ENCODE measurements at places on chromosomes 7 and 10.

DNA sequence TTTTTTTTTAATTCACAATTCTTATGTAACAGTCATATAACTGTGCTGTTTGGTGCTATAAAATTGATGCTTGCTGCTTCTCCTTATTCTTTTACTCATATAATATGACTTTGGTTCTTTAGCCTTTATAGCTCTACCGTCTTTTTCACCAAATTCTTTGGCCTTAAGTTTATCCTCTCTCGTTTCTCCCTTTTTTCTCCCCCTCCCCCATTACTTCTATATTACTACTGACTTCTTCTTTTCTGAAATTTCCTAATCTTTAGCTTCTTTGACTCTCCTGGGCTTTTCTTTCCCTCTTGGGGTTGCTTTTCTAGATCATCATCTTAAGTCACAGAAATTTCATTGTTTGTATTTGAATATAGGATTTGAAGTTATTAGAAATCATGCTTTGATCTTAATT lies 3.8 kb downstream of the BCCIP start:
- peaks cover 37% of the 10 kb centered on the region for H3K36me3 ChIP-seq
- peak overlapping the region; percentile 11 for H3K27ac ChIP-seq
- no peaks in the 10 kb centered on the region for H3K27me3 ChIP-seq
- no peak for DNase-seq
- peaks cover 13% of the 10 kb centered on the region for H3K4me1 ChIP-seq

DNA sequence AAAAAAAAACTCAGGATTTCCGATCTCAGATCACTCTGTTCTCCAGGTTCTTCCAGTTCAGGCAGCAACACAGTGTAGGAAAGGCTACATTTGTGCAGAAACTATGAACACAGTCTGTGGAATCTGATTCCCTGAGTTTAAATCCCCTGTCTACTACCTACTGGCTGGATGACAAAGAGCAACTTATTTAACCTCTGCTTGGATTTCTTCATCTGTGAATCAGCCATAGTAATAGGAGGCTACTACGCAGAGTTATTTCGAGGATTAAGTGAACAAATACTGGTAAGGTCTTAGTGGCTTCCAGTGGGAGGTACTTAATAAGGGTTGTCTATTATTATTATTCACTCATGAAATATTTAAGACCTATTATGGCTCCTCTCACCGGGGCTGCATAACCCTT lies 44.3 kb upstream of the PDCD4 start:
- H3K27me3 ChIP-seq, result peaks cover 13% of the 10 kb centered on the region
- H3K4me1 ChIP-seq, result peaks cover 1% of the 10 kb centered on the region
- no peak for DNase-seq
- H3K36me3 ChIP-seq, result no peaks in the 10 kb centered on the region
- no peak overlapping the region for H3K4me3 ChIP-seq

GRCh38 chr10:34280599-34281374 lies 534.3 kb downstream of the PARD3 start:
- no peaks in the 10 kb centered on the region for H3K36me3 ChIP-seq
- H3K4me3 ChIP-seq, result no peak overlapping the region
- no peaks in the 10 kb centered on the region for H3K4me1 ChIP-seq
- no peak for DNase-seq

DNA sequence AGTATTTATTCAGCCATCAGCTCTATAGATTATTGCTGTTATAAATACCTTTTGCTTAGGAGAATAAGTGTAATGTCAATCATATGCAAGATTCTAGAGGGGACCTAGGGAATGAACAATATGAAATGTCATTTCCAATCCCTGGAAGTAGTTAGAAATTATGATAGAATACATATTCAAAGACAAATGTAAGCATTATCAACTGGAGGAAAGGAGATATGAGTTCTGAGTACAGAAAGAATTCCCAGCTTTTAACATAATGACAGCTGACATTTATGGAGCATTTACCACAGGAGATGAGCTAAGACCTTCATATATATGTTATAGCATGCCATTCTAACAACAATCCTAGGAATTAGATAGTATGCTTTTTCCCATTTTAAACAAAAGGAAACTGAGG lies 86.2 kb downstream of the FAM13C start:
- DNase-seq, result no peak
- H3K4me1 ChIP-seq, result no peaks in the 10 kb centered on the region
- H3K36me3 ChIP-seq, result no peaks in the 10 kb centered on the region
- no peak overlapping the region for H3K27ac ChIP-seq

GRCh38 chr10:80279146-80279545 lies 10.3 kb downstream of the MAT1A start:
- H3K27ac ChIP-seq, result no peak overlapping the region
- no peaks in the 10 kb centered on the region for H3K4me1 ChIP-seq
- H3K27me3 ChIP-seq, result no peaks in the 10 kb centered on the region
- no peaks in the 10 kb centered on the region for H3K36me3 ChIP-seq

GRCh38 chr7:107661081-107661864 lies 645 bp downstream of the SLC26A4 start:
- H3K4me3 ChIP-seq, result peak overlapping the region; percentile 93
- H3K36me3 ChIP-seq, result peaks cover 3% of the 10 kb centered on the region
- no peaks in the 10 kb centered on the region for H3K27me3 ChIP-seq
- peaks cover 37% of the 10 kb centered on the region for H3K4me1 ChIP-seq

GRCh38 chr7:130822642-130823041 lies 88.6 kb upstream of the KLF14 start:
- peaks cover 9% of the 10 kb centered on the region for H3K27me3 ChIP-seq
- peaks cover 10% of the 10 kb centered on the region for H3K4me1 ChIP-seq
- no peak for DNase-seq
- no peak overlapping the region for H3K4me3 ChIP-seq

- H3K4me3 ChIP-seq, result no peak overlapping the region
- H3K27ac ChIP-seq, result no peak overlapping the region
- no peaks in the 10 kb centered on the region for H3K36me3 ChIP-seq
- DNase-seq, result no peak
Measured at GRCh38 chr7:86908948-86909347, 150.5 kb downstream of the ELAPOR2 start.

GRCh38 chr7:84999450-84999849 lies 187.4 kb downstream of the SEMA3D start:
- no peaks in the 10 kb centered on the region for H3K36me3 ChIP-seq
- H3K27ac ChIP-seq, result no peak overlapping the region
- no peak overlapping the region for H3K4me3 ChIP-seq
- H3K4me1 ChIP-seq, result peaks cover 6% of the 10 kb centered on the region

- H3K36me3 ChIP-seq, result no peaks in the 10 kb centered on the region
- no peak overlapping the region for H3K4me3 ChIP-seq
- DNase-seq, result no peak
- H3K4me1 ChIP-seq, result no peaks in the 10 kb centered on the region
- H3K27ac ChIP-seq, result no peak overlapping the region
Measured at GRCh38 chr10:9547936-9548904, 1469.5 kb upstream of the CELF2 start.

GRCh38 chr7:121853307-121853706 lies 19.7 kb upstream of the PTPRZ1 start:
- no peak overlapping the region for H3K27ac ChIP-seq
- H3K4me3 ChIP-seq, result no peak overlapping the region
- no peaks in the 10 kb centered on the region for H3K4me1 ChIP-seq
- H3K27me3 ChIP-seq, result no peaks in the 10 kb centered on the region
- no peaks in the 10 kb centered on the region for H3K36me3 ChIP-seq
- no peak for DNase-seq

DNA sequence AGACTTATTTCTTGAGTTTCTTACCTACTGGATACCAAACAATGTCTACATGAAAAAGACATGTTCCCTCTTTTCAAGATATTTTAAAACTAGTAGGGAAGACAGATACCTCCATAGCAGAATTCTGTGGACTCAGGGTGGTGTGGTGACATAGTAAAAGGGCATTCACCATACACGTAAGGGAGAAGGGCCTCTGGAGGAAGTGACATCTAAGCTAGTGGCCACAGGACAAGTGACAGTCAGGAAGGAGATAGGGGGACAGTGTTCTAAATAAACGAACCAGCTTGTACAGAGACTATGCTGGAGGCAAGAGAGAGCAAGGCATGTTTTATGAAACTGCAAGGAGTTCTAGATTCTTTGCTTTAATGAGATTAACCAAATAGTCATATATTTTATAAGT lies 321.7 kb upstream of the LRGUK start:
- no peaks in the 10 kb centered on the region for H3K36me3 ChIP-seq
- no peak for DNase-seq
- H3K4me3 ChIP-seq, result no peak overlapping the region
- H3K27ac ChIP-seq, result no peak overlapping the region

DNA sequence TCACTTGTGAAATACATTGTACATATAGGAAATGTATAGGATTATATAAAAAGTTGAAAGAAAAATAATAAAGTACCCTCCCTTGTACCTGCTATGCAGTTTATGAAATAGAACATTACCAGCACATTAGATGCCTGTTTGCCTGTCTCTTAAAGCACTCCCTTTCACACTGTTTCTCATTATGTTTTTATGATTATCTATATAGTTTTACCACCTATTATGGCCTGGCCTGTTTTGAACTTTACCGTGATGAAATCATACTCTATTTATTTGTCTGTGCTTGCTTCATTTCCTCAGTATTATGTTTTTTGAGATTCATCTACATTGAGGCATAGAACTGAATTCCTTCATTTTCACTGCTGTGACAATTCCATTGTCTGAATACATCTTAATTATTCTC lies 41.1 kb downstream of the DGKB start:
- H3K4me1 ChIP-seq, result no peaks in the 10 kb centered on the region
- H3K4me3 ChIP-seq, result no peak overlapping the region
- no peaks in the 10 kb centered on the region for H3K27me3 ChIP-seq
- no peak for DNase-seq

DNA sequence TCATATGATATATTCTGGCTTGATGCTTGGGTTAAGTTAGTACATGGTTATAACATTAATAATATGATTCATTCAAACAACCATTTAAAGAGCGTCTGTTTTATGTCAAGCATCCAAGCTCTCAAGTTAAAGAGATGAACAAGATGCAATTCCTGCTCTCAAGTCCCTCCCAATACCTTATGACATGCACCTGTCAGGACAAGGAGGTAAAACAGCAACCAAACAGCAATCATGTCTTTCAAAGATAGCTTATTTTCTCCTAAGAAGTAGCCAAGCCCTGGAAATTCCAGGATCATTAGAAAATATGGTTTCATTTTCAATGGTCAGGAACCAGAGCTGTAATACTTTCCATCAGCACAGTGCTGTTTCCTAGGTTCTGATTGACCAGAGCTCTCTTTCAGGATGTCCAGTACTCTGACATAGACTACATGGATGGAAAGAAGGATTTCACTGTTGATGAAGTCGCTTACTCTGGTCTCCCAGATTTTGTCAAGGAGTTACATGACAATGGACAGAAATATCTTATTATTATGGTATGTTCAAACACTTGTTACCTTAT lies 29.0 kb downstream of the MGAM2 start:
- no peaks in the 10 kb centered on the region for H3K36me3 ChIP-seq
- DNase-seq, result no peak
- H3K27ac ChIP-seq, result no peak overlapping the region
- H3K4me3 ChIP-seq, result no peak overlapping the region
- H3K4me1 ChIP-seq, result no peaks in the 10 kb centered on the region

GRCh38 chr10:126836009-126836408 lies 69.2 kb upstream of the DOCK1 start:
- H3K27ac ChIP-seq, result no peak overlapping the region
- no peak for DNase-seq
- no peaks in the 10 kb centered on the region for H3K4me1 ChIP-seq
- no peaks in the 10 kb centered on the region for H3K36me3 ChIP-seq
- no peaks in the 10 kb centered on the region for H3K27me3 ChIP-seq

DNA sequence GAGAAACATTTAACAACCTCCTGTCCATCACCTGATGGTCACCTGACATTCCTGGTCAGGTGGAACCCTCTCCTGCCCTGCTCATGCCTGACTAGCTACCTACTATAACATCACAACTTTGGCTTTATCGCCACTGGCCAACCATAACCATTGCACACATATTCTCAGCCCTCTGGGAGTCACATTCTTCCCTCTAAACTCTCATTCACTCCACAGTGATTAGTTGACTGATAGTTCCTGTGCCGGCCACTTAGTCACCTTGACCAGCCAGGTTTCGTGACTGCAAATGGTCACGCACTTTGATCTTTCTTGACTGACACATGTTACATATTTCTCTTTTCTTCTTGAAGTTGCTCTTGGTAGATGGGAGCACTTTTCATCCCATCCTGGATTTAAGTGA lies 50.1 kb downstream of the GNAI1 start:
- H3K4me3 ChIP-seq, result no peak overlapping the region
- no peak for DNase-seq
- H3K27me3 ChIP-seq, result no peaks in the 10 kb centered on the region
- H3K36me3 ChIP-seq, result no peaks in the 10 kb centered on the region

- DNase-seq, result no peak
- no peaks in the 10 kb centered on the region for H3K4me1 ChIP-seq
- no peaks in the 10 kb centered on the region for H3K27me3 ChIP-seq
- H3K4me3 ChIP-seq, result no peak overlapping the region
Measured at GRCh38 chr10:34107626-34108516, 707.2 kb downstream of the PARD3 start.

DNA sequence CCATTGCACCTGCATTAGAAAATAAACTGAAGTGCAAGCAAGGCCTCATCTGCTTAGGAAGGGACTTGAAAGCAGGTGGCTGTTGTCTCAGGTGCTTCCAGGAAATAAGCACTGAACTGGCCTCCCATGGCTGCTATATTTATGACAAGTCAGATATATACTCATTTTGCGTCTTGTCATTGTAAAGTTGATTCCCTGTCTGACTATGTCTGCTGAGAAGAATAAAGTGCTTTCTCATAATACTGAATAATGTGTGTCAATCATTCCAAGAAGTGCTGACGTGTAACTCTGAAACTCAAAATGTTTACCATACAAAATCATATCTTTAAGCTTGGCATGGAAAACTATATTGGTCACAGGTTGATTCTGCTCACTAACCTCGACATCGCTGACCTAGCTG lies 44.9 kb upstream of the SVOPL start:
- H3K27ac ChIP-seq, result no peak overlapping the region
- H3K4me3 ChIP-seq, result no peak overlapping the region
- no peaks in the 10 kb centered on the region for H3K36me3 ChIP-seq
- peaks cover 3% of the 10 kb centered on the region for H3K27me3 ChIP-seq
- no peak for DNase-seq
- peaks cover 25% of the 10 kb centered on the region for H3K4me1 ChIP-seq

GRCh38 chr7:1970895-1971294 lies 261.9 kb downstream of the MAD1L1 start:
- no peak overlapping the region for H3K4me3 ChIP-seq
- no peaks in the 10 kb centered on the region for H3K27me3 ChIP-seq
- peaks cover 15% of the 10 kb centered on the region for H3K36me3 ChIP-seq
- no peak overlapping the region for H3K27ac ChIP-seq
- DNase-seq, result no peak

DNA sequence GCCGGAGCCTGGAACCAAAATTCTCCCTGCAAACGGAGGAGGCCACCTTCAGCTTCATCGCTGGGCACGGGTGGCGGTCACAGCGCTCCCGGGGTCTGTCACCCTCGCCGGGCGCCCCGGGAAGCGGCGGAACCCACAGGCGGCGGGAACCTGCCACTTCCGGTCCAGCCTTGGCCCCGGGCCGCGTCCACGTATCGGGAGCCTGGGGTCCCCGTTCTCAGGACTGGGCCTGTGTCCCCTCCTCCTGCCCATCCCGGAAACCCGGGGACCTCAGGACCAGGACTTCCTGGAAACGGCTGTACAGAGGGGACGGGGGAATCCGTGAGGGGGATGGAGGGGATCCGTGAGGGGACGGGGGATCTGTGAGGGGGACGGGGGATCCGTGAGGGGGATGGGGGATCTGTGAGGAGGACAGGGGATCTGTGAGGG lies 25.4 kb downstream of the PDGFA start:
- H3K4me1 ChIP-seq, result no peaks in the 10 kb centered on the region
- H3K27ac ChIP-seq, result no peak overlapping the region
- H3K27me3 ChIP-seq, result peaks cover under 1% of the 10 kb centered on the region
- DNase-seq, result no peak
- H3K4me3 ChIP-seq, result no peak overlapping the region

- H3K27me3 ChIP-seq, result no peaks in the 10 kb centered on the region
- peaks cover 2% of the 10 kb centered on the region for H3K4me1 ChIP-seq
- no peak overlapping the region for H3K27ac ChIP-seq
- DNase-seq, result no peak
- H3K4me3 ChIP-seq, result no peak overlapping the region
Measured at GRCh38 chr10:84213076-84213475, 12.3 kb downstream of the LRIT2 start.
